ENCODE measurements at places on chromosomes 11 and 22.
A peak's percentile ranks its signal among the peaks of the same experiment; 100 is the strongest.

GRCh38 chr11:64659417-64660144 is 63.4 kb downstream of the NRXN2 start:
- peak; percentile 94 for DNase-seq

DNA sequence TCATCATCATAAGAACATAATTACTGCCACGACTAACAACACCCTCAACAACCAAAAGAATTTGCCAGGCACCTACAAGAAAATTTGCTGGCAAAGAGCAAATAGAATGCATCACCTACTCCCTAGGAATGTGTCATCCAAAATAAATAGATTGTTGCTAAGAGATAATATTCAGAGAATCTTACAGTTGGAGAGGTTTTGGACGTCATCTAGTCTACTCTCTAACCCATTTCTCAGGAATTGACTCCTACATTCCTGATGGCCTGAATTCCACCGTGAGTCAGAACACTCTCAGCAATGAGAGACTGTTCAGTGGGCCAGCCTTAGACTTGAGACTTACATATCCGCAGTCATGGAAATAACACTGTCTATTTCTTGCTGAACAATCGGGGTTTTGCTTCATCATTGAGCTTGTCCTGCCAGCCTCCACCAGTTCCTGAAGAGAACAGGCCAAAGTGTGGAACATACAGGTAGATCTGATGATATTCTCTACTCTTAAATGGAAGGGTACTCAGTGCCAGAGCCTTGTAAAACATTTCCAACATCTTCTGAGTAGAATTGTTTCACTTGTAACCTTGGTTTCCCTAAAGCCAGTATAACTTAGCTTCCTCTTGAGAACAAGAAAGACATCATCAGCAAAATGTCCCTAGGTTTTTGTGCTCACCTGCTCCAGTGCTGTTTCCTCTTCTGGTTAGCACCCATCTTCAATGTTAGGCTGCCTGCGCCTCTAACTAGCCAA is 8.3 kb downstream of the KIRREL3 start:
- peak; percentile 95 for DNase-seq

DNA sequence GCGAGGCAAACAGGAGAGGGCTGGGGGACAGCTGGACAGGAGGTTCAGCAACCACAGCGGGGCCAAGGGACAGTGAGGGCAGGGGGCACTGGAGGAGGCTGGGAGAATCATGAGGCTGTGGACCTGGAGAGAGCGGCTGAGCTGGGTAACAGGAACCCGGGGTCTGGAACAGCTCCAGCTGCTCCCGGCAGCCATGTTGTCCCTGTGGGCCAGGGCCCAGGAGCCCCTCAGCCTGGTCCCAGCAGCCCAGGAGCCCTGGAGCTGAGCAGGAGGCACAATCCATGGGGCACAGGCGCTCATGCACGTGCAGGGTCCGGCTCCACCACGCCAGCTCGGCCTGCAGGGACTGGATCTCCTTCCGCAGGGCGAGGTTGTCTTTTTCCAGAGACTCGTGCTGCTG is 7.4 kb downstream of the BATF2 start:
- DNase-seq = no peak

- no peak for DNase-seq
Observed at GRCh38 chr22:22925805-22926369, 38.3 kb downstream of the IGLL5 start.

GRCh38 chr22:50173311-50173982 is 2.9 kb downstream of the PANX2 start:
- no peak for DNase-seq

DNA sequence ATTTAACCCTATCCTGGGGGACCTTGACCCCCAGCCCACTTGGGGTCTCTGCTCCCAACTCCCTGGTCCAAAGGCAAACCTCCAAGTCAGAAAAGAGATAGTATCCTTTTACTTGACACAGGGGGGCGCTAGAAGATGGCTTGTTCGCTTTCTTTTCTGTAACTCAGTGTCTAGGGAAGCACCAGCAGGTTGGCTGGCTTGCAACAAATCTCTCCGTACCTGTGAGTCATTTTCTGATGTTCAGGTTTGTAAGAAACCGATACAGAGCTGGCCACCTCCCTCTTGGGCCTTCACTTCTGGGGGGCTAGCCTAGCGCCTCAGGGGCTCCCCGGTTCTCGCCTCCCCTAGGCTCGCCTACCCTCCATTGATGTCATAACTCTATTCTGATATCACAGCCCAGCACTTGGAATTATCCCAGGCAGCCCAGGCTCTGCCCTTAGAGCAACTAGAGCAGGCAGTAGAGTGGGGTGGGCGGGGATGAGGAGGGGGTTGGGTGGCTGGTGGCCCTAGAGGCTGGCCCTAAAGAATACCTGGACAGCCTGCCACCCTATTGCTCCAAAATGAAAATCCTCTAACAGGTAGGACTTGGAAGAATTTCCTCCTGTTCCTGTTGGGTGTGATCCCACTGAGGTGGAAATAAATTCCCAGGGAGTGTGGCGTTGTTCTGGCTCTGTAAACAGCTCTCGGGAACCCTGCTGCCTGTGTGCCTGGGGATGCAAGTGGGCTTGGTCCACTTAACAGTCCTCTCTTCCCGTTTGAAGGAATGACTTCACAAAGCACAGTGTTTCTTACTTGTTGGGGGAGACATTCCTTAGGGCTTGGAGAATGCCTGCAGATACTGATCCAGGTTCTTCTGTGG is 69.4 kb downstream of the OSBP2 start:
- peak; percentile 81 for DNase-seq

DNA sequence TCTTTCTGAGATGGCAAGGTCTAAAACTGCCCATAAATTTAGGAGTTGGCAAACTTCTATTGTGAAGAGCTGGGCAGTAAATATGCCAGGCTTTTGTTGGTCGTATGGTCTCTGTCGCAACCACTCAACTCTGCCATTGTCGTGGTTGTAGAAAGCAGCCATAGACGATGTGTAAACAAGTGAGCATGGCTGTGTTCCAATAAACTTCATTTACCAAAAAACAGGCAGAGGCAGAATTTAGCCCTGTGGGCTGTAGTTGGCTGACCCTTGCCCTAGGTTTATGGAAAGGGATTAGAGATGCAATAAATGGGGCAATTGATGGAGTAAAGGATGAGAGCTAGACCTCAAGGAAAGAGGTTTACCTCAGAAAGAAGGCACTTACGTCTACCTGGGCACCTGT is 17.6 kb downstream of the YPEL4 start:
- DNase-seq = no peak

- DNase-seq = peak; percentile 84
Observed at GRCh38 chr11:112255067-112255720, 5.5 kb downstream of the PLET1 start.

GRCh38 chr11:32893093-32893342 is 407 bp downstream of the QSER1 start:
- DNase-seq = no peak

- peak; percentile 91 for DNase-seq
Observed at GRCh38 chr11:94602430-94603372, 35.5 kb downstream of the PIWIL4 start.

- no peak for DNase-seq
Observed at GRCh38 chr11:96287822-96288439, 55.1 kb downstream of the MAML2 start.

DNA sequence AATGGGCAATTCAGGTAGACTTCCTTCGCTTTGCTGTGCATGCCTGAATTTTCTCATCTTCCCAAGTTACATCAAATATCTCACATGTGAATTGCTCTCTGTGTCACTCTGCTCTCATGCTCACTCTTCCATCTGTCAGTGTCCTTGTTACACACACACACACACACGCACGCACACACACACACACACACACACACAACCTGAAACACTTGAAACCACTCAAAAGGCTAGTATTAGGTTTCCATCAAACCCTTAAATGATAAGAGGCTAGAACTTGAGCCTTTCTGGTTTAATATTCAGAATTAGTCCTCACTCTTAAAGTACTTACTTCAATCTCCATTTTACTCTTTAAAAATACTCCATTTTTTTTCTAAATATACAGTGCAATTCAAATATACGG is 282.4 kb downstream of the C11orf87 start:
- DNase-seq = no peak

- DNase-seq = no peak
Observed at GRCh38 chr11:69003301-69003865, 9.7 kb downstream of the MRGPRF start.

DNA sequence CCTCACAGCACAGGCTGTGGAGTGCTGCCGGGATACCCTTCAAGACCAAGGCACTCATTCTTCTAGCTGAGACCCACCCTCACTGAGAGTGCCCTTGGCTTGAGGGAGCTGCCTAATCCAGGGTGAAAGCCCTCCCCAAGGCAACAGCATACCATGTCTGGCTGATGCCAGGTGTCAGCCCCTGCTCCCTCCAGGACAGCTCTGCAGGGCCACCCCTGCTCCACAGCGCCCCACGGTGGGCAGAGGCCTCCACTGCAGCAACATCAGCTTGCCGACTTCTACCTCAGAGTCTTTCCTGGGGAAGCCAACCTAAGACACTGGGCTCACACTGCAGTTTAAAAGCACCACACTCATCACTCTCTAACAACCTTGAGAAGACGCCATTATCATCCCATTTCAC is 29.0 kb downstream of the TTLL1 start:
- DNase-seq = peak; percentile 23

GRCh38 chr11:100855466-100856067 is 168.5 kb downstream of the ARHGAP42 start:
- DNase-seq = peak; percentile 76

GRCh38 chr11:62882431-62882749 is 1.7 kb downstream of the SLC3A2 start:
- no peak for DNase-seq

DNA sequence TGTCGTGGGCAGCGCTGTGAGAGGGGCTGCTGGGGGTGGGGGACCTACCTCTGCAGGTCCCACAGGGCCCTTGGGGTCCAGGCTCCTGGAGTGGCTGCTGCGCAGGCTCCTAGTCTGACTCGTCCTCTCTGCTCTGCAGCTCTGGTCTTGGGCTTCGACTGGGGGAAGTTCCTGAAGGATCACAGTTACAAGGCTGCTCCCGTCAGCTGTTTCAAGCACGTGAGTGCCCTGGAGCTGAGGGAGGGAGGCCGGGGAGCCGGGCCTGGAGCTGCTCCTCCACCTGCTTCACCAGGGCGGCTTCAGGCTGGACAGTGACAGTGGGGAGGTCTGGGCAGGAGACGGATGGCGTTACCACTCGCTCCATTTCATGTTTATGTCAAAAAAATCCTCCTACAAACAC is 11.9 kb downstream of the L3MBTL2 start:
- DNase-seq = peak; percentile 28

- DNase-seq = peak; percentile 61
Observed at GRCh38 chr11:47248304-47248663, 330 bp downstream of the ACP2 start.

All from fibroblast of mammary gland (primary cell).